Activated T-helper 2 cell treated with anti-CD3 and anti-CD28 coated beads, Interferon-gamma antibody, Interleukin-2, Interleukin-4, amounts not matched to agents 10 μg/mL and 5 μg/mL and 100 μg/mL, durations not matched to agents 14 hours and 24 hours and 36 hours (primary cell): ENCODE measurements at places on chromosomes 5 and 9.
A peak's percentile ranks its signal among the peaks of the same experiment; 100 is the strongest.

DNA sequence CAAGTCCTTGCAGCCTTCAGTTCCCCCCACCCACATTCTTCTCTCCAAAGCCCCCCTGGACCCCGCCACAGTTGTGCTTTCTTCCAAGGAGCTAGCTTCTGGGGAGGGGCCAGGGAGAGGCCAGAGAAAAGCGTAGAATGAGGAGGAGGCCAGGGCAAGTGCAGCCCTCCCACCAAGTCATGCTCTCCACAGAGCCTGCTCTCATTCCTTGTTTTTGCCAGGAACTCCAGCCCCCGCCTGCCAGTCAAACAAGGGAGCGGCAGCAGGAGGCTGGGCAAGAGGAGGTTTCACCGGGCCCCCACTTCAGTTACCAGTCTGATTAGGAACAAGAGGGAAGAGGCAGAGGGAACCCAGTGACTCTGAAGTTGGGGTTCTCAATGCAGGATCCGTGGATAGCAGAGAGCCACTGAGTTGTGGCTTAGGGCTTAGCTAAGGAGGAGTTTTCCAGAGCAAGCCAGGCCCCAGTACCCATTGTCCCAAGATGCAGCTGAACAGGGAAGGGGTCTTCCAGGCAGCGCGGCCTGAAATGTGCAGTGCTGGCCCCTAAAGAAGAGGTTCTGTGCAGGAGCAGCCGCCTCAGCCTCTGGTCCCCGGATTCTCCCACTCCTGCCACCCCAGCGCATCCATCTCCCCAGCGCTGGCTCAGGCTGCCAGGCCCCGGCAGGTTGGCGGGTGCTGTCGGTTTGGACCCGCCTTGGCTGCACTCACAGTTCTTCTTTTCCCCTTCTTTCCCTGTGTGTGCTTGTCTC lies 120.6 kb downstream of the DAB2IP start:
- no peaks in the 10 kb centered on the region for H3K4me1 ChIP-seq
- no peaks in the 10 kb centered on the region for H3K27me3 ChIP-seq
- no peaks in the 10 kb centered on the region for H3K36me3 ChIP-seq

DNA sequence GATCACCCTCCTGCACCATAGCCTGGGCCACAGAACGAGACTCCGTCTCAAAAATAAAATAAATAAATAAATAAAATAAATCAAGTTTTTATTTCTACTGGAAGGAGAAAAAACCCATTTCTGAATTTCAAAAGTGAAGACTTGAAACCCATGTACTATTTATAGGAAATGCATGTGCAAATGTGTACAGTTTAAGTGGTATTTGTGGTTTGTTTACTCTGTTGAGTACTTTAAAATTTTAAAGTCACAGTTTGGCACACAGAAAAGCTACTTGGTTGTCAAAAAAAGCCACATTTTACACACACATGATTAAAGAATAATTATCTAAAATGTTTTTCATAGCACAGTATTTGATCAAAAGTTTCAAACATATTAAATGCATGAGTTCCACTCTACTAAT lies 43.6 kb downstream of the NR3C1 start:
- peaks cover 51% of the 10 kb centered on the region for H3K4me1 ChIP-seq
- no peaks in the 10 kb centered on the region for H3K27me3 ChIP-seq
- no peak overlapping the region for H3K4me3 ChIP-seq
- DNase-seq: no peak
- H3K36me3 ChIP-seq: peaks cover 38% of the 10 kb centered on the region

DNA sequence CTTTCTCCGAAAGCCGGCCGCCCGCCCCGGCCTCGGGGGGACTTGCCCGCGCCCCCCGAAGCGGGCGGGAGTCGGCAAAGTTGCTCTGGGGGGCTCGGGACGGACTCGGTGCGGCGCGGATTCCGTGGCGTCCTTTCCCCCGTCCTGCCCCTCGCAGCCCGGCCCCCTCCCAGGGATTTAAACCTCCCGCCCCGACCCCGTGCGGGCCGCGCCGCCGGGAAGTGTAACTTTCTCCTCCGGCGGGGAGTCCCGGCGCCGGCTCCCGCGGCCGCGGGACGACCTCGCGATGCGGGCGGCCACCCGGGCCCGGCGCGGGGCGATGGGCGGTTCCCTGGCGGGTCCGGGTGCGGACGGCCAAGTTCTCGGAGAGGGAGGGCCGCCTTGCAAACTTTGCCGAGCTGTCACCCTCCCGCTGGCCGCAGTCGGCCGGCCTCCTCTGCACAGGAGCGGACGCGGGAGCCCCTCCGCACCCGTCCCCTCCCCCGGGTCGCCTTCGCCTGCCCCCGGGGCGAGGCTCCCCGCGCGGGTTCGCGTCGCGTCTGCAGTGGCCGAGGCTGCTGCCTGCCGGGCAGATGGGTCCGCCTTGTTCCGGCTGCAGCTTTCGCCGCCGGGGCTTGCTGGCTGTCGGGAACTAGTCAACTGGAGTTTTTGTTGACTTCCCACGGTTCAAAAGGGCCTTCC lies 732 bp downstream of the PBX3 start:
- peaks cover 45% of the 10 kb centered on the region for H3K4me1 ChIP-seq
- peaks cover 29% of the 10 kb centered on the region for H3K36me3 ChIP-seq
- H3K27ac ChIP-seq: no peak overlapping the region
- H3K27me3 ChIP-seq: peaks cover 20% of the 10 kb centered on the region
- DNase-seq: peak; percentile 27

DNA sequence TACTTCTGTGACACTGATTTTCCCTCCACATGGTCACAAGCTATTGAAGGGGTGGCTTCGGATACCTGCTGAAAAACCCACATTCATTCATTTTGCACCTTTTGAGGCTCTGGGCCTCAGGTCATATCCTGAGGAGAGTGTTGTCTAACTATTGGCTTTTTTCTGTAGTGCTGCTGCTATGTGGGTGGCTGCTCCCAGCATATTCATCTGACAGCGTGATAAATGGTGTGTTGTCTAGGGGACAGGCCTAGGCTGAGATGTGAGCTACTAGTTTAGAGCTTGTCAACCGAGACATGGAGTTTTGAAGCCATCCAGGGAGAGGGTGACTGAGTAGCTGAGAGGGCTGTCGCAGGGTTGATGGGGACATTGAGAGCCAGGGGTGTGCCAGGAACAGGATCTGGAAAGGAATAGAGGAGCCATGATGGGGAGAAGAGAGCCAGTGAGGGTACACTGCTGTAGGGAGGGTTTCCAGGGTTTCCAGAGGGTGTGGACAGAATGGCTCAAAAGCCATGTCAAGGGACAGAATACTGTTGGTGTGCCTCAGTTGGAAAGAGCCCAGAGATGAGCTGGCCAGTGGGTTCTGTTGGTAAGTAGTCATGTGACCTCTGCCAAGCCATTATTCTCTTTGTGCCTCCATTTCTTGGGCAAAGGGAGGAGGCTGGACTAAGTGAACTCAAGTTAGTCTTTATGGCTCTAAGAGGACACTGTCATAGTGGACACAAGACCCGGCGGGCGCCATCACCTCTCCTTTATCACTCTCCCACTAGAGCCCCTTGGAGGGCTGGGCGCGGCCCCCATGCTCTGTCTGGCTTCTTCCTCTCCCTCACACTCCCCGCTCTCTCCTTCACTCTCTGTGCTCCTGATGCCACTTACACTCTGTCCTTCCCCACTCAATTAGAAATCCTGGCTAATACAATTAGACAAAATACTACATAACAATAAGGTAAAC lies 19.9 kb downstream of the ADCY2 start:
- no peak for DNase-seq
- no peaks in the 10 kb centered on the region for H3K4me1 ChIP-seq
- no peaks in the 10 kb centered on the region for H3K36me3 ChIP-seq
- H3K27me3 ChIP-seq: peaks cover 3% of the 10 kb centered on the region

DNA sequence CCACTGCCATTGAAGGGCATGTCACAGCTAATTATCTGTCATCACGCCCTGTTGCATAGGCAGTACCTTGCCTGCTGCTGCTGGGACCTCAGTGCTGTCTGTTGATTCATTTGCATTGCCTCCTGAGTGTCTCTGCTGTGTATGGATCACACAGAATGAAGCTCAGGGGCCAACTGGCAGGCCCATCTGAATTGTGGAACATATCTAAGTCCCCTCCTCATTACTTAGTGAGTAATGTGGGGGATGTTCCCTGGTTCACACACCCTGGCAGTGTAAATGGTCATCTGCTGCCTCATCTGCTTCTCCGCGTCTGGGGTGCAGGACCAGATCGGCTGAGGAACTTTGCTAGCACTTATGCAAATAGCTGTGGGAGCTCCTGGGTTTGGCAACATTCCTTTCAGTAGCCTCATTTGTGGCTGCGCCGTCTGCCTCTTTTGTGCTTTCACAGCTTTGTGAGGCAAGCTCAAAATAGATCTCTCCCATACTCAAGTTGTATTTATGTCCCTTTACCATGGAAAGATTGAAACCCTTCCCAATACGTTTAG lies 25.4 kb downstream of the TYRP1 start:
- no peak for DNase-seq
- H3K27ac ChIP-seq: no peak overlapping the region
- no peaks in the 10 kb centered on the region for H3K4me1 ChIP-seq
- H3K4me3 ChIP-seq: no peak overlapping the region

DNA sequence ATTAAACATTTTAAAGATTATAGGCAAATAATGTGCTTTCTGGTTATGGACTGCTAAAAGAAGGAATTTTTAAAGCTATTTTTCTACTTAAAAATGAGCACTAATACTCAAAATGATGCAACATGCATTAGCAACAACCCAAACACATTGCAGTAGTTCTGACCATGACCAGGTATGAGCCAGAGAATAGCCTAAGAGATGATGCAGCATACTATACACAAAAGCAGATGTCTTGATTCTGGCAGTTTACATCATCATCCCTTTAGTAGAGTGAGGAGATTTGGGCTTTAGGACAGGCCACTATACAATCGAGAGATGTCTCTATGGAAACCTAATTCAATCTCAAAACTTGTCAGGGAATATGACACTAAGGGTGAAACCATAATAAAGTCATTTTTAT lies 307.1 kb downstream of the PRR16 start:
- no peak for DNase-seq
- no peaks in the 10 kb centered on the region for H3K36me3 ChIP-seq
- no peaks in the 10 kb centered on the region for H3K27me3 ChIP-seq
- H3K4me3 ChIP-seq: no peak overlapping the region

DNA sequence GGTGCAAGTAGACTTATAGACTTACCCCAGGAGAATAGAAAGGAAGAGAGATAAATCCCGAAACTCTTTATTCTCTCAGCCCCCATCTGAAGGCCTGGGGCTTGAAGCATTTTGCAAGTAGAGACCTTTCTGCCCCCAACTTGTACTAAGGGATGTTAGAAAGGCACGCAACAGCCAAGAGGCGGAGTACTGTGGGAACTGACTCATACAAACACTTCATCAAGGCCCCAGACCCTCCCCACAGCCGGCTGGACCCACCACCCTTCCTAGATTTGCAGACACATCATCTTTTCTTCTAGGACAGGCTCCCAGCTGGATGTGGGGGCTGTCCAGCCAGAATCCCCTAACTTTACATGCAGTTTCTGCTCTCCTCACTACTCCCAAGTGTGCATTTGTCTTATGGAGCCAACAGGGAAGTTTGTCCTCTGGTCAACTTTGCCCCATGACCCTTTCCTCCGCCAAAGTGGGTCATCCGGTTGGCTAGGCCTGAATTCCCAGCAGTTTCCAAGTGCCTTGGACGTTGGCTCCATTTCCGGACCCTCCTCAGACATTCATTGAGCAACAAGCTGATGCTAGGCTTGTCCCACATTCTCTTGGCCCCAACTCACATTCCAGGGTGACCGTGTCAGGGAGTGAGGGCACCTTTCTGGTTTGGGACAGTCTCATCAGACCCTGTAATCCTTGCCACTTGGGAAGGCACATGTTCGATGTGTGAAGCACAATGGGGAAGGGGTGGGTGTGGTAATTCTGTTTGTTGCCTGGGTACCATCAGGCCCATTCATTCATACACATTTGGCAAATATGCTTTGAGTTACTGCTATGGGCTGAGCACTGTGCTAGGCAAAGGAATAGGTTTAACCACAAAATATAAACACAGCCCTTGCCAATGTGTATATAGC lies 64.6 kb downstream of the ABLIM3 start:
- H3K27me3 ChIP-seq: no peaks in the 10 kb centered on the region
- H3K27ac ChIP-seq: no peak overlapping the region
- no peaks in the 10 kb centered on the region for H3K4me1 ChIP-seq

DNA sequence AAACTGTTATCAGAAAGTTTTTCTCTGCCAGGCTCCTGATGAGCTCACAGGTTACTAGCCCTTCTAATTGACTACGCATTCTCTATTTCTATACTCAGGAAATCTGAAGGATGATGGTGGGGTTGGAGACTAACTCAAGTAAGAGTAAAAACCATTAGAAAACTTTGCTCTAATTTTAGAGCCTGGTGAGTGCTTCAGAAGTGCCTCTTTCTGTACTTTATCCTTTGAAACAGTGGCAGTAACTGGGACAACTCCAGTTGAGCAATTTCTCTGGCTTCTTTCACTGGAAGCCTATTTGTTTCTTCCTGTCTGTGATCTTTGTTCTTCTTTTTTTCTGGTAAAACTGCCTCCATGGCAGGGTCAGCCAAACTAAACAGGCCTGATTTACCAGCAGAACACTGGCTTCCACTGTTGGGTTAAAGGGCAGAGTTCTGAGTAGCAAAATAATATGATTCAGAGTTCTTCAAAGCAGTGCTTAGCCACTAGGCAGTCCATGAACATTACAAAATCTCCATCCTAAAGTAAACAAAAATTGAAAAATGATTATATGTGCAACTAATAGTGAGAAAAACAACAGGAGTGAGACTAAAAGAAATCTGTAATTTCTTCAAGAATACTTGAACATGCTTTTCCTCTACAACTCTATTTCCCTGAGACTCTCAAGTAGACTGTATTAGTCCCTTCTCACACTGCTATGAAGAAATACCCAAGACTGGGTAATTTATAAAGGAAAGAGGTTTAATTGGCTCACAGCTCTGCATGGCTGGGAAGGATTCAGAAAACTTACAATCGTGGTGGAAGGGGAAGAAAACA lies 79.8 kb downstream of the MROH2B start:
- no peaks in the 10 kb centered on the region for H3K4me1 ChIP-seq
- H3K36me3 ChIP-seq: no peaks in the 10 kb centered on the region
- H3K27ac ChIP-seq: no peak overlapping the region
- no peak for DNase-seq
- no peak overlapping the region for H3K4me3 ChIP-seq

DNA sequence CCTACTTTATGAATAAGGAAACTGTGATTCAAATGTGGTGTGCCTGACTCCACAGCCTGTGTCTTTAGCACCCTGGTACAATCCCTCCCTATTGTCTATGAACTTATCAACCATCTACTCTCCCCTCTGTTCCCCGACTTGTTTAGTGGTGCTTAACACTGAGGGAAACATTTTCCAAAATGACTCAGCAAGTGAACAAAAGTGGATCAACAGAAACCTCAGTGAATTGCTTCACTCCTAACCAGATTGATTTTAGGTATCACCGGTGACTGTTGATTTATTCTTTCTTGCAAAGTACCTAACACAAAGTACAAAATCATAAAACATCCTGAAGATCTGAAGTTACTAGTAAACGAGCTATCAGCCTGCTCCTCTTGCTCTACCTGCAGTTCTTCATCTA lies 42.1 kb upstream of the RAPGEF6 start:
- H3K27ac ChIP-seq: no peak overlapping the region
- H3K4me3 ChIP-seq: no peak overlapping the region
- peaks cover 75% of the 10 kb centered on the region for H3K36me3 ChIP-seq
- DNase-seq: no peak

DNA sequence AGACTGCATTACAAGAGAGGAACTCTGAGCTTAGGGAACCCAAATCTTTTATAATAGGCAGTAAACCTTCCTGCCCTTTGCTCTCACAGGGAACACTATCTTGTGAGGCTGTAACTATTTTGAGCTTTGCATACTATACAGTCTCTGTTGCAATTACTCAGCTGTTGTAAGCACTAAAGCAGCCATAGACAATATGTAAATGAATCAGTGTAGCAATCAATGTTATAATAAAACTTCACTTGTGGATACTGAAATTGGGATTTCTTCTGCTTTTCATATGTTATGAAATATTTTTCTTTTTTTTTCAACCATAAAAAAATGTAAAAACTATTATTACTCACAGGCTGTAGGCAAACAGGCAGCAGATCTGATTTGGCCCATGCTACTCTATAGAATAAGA lies 16.7 kb upstream of the UBQLN1 start:
- no peaks in the 10 kb centered on the region for H3K4me1 ChIP-seq
- H3K27ac ChIP-seq: no peak overlapping the region
- no peaks in the 10 kb centered on the region for H3K36me3 ChIP-seq
